ENCODE measurements at places on chromosomes 13 and 19.
A peak's percentile ranks its signal among the peaks of the same experiment; 100 is the strongest.

DNA sequence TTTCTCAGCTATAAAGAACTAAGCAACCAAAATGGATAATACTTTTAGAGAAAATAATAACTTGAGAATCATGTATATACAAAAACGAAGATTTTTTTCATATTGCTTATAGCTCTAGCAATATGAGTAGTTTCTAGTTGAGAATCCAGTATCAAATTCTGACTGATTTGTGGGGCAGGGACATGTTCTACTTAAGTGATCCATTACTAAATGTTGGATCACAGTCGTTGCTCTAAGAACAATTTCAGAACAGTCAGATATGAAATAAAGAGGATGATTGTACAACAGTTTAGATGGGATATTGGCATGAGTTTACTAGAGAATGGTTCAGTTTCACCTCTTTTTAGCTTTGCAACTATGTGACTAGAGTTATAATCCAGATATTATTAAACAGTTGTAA, 39.9 kb downstream of the SOX21 start:
- no peak for DNase-seq

GRCh38 chr13:80314711-80315653, 25.9 kb downstream of the SPRY2 start:
- no peak for DNase-seq

DNA sequence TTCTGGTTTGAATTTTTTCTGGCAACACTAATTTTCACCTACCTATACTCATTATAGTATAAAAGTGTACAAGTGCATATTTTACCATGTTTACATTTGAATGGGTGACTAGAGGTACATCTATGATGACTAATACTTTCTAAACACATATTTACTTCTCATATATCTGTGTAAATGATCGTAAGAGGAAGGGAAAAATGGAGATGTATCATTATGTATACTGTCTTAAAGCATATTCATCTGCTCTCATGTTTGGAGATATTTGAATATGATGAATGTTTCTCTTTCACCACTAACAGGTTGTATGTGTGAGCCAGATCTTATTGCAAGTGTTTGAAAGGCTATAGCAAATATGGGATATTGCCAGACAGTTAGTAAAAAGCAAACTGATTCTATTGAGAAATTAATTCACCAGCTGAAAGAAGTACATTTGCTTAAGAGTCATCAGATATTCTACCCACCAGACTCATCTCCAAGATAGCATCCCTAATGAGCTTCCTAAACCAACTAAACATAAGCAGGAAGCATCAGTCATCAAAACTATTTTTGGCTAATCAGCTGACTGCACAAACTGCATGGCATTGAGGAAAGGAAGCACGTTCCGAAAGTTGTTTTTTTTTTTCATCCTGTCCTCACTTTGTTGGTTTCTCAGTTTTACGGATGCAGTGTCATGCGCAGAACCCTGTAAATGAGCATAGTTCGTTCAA, 738.2 kb downstream of the GPC5 start:
- DNase-seq = no peak

- DNase-seq = no peak
Observed at GRCh38 chr19:41545547-41545946, 30.4 kb upstream of the CEACAM21 start.

GRCh38 chr13:42337808-42338600, 66.1 kb downstream of the AKAP11 start:
- no peak for DNase-seq

DNA sequence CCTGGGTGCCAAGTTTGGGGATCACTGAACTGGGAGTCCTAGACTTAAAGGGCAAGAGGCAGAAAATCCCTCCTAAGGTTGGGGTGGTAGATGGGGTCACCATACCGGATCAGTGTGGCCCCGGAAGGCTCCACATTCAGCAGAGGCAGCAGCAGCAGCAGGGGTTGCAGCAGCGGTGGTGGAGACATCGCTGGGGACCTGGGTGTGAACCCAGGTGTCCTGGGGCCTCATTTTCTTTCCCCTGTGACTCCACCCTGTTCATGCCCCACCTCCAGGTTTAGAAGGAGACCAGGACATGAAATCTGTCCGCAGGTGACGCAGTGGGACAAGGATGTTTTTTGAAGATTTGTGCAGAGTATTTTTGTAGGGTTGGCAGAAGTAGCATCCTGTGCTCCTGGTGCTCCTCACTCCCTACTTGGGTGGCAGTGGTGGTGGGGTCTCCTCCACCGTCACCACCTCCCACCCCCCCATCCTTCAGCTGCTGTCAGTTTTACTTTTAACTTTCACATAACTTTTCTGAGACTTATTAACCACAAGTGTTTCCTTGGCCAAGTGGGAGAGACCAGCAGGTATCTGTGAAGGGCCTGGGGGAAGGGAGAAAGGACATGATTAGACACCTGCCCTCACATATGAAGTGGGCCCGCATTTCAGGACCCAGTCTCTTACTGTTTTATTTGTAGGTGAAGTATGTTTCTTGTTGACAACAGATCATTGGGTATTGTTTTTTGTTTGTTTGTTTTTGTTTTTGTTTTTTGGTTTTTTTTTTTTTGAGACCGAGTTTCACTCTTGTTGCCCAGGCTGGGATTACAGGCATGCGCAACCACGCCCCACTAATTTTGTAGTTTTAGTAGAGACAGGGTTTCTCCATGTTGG, at the start of gene NAPSA:
Gene NAPSA (minus strand): TSS at position 206 of the 873 bp plus-strand sequence. CDS start 18 bp downstream, at position 188.
- no peak for DNase-seq

DNA sequence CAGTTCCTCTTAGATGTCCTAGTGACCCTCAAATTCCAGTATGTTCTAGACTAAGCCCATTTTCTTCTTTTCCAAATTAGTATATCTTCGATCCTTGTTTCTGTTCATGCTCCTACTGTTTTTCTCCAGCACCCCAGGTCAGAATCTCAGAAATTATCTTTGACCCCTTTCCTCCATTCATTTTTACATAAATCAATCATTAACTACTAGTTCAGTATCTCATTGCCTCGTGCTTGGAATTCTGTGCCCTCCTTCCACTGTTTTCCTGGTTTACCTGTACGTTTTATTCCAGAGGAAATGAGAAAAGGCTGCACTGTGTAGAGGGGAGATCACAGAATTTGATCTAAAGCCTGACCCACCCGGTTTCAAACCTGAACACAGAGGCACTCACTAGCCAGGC, 107.9 kb downstream of the LRCH1 start:
- DNase-seq = no peak

DNA sequence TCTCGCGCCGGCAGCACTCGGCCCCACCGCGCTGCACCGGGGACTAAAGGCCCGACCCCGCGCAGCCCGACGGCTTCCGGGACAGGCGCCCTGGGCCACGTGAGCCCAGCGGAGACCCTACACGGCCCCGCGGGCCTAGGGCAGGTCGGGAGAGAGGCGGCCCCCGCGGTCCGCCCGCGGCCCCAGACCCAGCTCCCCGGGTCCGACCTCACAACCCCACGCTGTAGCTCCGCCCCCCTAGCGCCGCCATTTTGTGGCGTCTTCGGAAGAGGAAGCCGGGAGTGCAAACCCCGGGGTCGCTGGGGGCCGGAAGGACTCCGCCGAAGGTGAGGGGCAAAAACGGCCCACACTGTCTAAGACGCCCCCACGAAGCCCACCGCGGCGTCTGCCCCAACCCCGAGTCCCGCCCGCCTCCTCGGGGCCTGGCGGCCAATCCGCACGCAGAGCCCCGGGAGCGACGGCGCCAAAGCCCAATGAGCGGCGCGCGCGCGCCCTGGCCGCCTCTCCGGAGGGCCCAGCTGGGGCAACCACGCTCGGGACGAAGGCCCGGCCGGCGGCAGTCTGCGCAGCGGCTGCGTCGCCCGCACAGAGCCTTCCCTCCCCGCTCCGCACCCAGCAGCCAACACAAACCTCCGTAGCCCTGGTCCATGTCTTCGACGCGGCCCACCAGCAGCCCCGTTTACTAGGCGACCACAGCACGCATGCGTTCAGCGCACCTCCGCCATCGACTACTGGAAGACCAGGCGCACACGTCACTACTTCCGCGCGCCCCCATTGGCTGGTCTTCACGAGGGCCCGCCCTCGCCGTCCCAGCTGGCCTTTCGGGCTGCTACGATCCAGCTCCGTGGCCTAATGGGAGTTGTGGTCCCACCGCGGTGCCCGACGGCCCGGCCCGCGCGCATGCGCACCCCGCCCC, at the start of gene AKAP8:
Gene AKAP8 (minus strand): TSS at position 705 of the 916 bp plus-strand sequence. CDS start 56 bp downstream, at position 649.
- DNase-seq = peak; percentile 91

DNA sequence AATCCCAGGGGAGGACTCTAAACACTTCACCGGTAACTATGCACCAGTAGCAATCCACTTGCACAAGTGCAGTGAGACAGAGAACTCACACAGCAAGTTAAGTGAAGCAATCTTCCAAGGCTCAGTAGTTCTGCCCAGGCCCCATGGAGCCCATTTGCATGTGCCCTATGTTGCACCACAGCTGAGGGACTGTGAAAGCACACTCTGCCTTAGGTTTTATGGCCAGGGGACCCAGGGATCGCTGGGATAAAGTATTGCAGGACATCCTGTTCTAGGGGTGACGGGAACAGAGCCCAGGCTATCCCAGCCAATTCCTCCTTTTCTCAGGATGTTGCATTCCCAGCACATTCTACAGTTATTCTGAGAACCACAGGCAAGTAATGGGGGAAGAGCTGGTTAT, 6.0 kb upstream of the AMER2 start:
- no peak for DNase-seq

DNA sequence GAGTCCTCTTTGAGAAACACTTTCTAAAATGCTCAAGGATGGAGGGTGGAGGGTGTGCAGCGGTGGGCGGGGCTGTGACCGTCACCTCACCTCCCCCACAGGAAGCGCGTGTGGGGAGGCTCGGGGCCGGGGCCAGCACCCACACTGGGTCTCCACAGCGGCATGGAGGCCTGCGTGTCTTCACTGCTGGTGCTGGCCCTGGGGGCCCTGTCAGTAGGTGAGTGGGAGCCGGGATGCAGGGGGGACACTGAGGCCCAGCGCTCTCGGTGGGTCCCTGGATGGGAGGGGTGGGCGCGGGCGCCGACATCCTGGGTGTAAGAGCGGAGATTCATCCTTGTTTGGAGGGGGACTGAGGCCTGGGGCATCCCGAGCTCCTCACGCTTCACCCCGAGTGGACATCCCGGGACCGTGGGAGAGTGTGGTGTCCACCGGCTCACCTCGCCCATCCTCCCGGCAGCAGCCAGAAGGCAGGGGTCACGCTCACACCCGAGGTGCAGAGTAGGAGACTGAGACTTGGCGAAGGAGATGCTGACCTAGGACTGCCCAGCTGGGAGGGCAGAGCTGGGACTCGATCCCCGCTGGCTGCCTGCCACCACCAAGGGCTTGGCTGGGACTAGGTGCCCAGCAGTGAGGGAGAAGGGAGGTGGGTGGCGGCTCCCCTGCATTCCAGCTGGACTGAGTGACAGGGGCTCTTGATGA, at the start of gene GZMM:
Gene GZMM (plus strand): TSS at position 144 of the 699 bp plus-strand sequence. CDS start 19 bp downstream, at position 163.
- DNase-seq = no peak

GRCh38 chr19:48742096-48742495, 1.7 kb upstream of the RASIP1 start:
- DNase-seq = no peak

GRCh38 chr19:49869009-49869483, 1.7 kb upstream of the PNKP start:
- no peak for DNase-seq

- DNase-seq = no peak
Observed at GRCh38 chr13:94090773-94091480, 388.6 kb downstream of the DCT start.

- no peak for DNase-seq
Observed at GRCh38 chr19:5020368-5020767, 51.5 kb downstream of the KDM4B start.

GRCh38 chr19:56980906-56981305, 138.9 kb upstream of the USP29 start:
- DNase-seq = no peak
